Activated naive CD4-positive, alpha-beta T cell treated with anti-CD3 and anti-CD28 coated beads for 36 hours (primary cell): ENCODE measurements at places on chromosomes 16 and 17.

- no peak for DNase-seq
Measured at GRCh38 chr17:70172449-70172848, 3.1 kb downstream of the KCNJ2 start.

- peak; percentile 68 for DNase-seq
Measured at GRCh38 chr17:29124135-29124924, 55.9 kb downstream of the MYO18A start.

- no peak for DNase-seq
Measured at GRCh38 chr16:81237942-81238295, 570 bp upstream of the BCO1 start.

- peak; percentile 79 for DNase-seq
Measured at GRCh38 chr17:40547079-40547784, 18.0 kb downstream of the CCR7 start.

- no peak for DNase-seq
Measured at GRCh38 chr17:17121162-17121561, 78.9 kb downstream of the MPRIP start.

GRCh38 chr16:10252155-10252554 lies 69.9 kb upstream of the GRIN2A start:
- no peak for DNase-seq

DNA sequence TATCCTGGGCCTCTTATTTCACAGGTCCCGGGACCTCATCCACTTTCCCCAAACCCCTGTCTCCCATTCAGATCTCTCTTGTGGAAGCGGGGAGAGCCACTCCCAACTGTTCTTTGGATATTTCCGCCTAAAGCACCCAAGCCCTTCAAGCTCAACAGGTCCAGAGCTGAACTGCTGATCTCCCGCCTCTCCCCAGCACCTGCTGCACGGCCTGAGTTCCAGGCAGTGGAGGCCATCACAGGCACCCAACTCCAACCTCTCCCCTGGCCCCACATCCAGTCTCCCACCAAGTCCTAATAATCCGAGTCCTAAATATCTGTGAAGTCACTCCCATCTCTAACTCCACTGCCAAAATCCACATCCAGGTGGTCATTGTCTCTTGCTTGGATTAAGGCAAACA lies 6.5 kb downstream of the ITGA2B start:
- no peak for DNase-seq

DNA sequence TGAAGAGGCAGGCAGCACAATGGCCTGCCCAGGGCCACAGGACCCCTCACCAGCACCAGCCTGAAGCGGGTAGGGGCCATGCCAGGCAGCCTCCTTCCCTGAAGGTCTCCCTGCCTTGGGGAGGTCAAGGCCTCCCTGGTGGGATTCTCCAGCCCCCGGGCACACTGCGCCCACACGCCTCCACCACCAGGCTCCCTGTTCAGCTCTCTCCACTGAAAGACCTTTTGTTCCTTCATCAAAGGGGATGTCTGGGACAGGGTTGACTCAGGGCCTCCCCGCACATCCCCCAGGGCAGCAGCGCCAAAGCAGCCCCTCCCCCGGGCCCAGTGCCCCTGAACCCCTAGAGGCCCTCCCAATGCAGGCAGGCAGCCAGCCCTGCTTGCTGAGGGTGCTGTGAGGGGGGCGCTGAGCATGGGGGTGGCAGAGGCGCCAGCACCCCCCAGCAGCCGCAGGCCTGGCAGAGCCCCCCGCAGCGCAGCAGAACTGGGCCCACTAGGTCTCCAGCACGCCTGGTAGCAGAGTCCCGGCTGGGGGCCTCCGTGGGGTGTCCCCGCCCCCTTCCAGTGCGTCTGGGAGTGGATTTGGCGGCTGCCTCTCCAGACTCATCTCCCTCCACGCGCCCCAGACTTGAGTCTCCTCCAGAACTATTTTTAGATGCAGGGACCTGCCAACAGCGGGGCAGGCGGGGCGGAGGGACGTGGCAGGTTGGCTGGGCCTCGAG lies 13.1 kb downstream of the BCAR1 start:
- no peak for DNase-seq

- DNase-seq, result no peak
Measured at GRCh38 chr16:65543781-65544740, 422.2 kb upstream of the CDH11 start.

- no peak for DNase-seq
Measured at GRCh38 chr17:64750891-64751677, 89.0 kb upstream of the SMURF2 start.

DNA sequence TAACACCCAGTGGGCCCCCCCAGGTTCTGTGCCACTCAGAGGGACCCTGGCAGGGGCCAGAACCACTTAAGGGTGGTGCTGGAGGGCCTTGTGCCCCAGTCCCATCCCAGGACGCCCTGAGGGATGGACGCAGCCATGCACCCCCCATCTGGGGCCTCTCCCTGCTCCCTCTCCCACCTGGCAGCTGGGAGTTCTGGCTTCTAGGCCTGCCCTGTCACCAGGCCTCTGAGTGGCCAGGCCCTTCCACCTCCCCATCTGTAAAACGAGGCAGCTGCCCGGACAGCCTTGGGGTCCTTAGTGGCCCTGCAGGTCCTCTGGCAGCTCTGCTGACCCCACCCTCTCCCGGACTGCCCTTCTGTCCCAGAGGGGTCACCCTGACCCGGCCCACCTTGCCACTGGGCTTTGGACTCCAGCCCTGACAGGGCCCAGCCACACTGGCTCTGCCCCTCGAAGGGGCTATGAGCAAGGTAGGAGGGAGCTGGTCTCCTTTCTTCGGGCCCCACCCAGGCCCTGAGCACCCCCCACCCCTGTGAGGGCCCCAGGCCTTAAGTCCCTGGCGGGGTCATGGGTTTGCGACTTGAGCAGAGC lies 12.3 kb downstream of the PAM16 start:
- DNase-seq, result no peak

DNA sequence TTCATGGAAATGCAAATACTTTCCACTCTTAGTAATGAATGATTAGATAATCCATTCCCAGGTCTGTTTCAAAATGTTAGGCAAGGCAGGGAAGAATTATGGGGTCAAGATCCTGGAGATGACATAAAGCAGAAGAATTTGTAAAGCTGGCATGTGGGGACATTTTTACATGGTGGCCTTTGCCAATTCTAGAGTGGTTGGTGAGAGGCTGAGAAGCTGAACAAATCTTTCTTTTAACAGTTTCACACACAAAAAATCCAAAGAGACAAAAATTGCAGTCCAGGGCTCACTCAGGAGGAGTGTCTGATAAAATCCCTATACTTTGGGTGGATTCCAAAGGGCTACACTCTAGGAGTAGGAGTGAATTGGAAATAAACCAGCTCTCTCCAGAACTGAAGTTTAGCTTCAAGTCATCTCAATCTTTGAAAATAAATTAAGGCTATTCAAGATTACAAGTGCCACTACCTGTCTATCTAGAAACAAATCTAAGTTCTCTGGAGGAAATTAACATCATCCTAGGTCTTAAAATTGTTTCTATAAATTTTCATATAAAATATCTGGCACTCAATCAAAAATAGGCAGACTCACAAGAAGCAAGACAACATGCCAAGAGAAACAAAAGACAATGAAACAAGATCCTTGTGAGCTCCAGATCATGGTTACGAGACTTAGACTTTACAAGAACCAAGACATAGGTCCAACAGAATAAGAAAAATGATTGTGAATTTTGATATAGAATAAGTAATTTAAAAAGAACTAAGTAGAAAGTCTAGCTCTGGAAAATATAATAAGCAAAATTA lies 113.0 kb upstream of the AXIN2 start:
- no peak for DNase-seq

- no peak for DNase-seq
Measured at GRCh38 chr16:51244887-51245657, 94.0 kb upstream of the SALL1 start.

DNA sequence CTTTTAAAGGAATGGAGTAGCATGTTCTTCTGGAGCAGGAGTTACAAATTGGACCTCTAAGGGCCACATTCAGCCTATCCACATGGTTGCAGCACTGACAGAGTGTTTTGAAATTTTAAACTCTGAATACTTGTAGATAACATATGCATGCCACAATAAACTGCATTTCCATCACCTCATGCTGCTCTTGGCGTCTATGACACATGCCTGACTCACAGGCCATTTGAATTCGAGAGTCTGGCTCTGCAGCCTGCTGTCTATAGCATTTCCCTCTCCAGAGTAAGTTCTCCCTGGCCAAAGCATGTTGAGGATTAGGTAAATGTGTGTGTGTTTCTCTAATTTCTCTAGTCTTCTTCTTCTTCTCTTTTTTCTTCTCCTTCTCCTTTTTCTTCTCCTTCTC lies 28.7 kb upstream of the MYOCD start:
- no peak for DNase-seq

- DNase-seq, result no peak
Measured at GRCh38 chr16:69093974-69094373, 11.5 kb upstream of the HAS3 start.

- DNase-seq, result peak; percentile 21
Measured at GRCh38 chr17:15886804-15887203, 58.1 kb upstream of the ADORA2B start.

- DNase-seq, result no peak
Measured at GRCh38 chr17:33152783-33153182, 140.3 kb downstream of the ASIC2 start.

GRCh38 chr17:64994781-64995538 lies 61.6 kb downstream of the GNA13 start:
- DNase-seq, result no peak

DNA sequence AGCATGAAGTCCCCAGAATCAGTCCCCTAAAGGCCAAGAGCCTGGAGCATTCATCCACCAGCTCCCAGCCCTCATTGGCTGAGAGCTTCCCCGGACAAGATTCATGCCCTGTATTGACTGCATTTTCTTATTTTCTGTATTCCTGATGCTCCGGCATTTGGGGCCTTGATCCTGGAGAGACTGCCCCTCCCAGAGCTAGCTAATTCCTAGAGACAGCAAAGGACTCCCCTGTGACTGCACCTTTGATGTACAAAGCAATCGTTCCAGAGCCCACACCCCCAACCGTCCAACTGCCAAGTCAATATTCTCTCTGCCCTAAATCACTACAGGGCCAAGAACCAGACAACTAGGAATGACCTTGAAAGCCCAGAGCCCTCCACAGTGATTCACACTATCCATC lies 93.4 kb upstream of the CDH5 start:
- DNase-seq, result no peak

DNA sequence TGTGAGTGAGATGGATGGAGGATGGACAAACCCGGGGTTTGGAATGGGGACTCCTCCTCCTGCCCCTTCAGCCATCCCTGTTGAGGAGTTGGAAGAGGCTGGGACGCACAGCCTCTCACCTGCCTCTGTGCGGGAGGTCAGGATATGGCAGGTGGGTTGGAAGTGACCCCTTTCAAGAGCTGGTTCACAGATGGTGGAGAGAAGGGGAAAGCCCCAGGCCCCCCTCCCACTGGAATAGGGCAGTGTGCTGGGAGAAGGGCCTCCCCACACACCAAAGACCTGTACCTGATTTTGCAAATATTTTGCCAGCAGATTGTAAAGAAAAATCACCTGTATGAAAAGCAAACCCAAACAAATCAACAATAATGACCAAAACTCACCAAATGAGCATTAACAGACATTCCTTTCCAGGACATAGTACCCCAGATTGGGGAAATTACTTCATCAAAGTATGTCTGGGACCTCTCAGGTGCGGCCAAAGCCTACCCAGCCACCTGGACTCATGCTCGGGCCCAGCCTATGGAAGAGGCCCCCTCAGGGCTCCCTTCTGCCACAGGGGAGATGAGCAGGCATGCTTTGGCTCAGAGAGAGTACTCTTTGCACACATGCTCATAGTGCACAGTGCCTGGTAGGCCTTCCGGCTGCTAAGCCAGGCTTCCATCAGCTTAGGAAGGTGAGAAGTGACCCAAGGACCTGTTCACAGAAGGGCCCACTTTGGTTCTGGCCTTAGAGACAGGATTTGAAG lies 7.8 kb downstream of the SLC47A2 start:
- no peak for DNase-seq

DNA sequence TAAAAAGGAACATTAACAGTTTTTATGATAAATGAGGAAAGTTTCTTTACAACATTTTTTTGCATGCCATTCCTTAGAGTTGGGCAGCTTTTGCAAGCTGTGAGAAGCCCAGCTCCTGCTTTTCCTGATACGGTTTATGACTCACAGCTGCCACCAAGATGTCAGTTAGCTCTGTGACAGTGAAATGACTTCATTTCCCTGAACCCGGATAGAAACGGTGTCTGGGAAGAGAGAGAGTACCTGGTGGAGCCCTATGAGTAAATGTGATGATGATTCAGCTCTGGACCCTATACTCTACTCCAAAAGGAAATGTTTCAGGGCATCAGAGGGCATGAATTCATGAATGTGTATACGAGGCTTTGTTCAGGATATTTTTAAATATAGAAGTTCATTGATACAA lies 366.3 kb upstream of the HSBP1 start:
- DNase-seq, result no peak

GRCh38 chr16:30782486-30783279 lies 4.3 kb downstream of the ZNF629 start:
- no peak for DNase-seq

DNA sequence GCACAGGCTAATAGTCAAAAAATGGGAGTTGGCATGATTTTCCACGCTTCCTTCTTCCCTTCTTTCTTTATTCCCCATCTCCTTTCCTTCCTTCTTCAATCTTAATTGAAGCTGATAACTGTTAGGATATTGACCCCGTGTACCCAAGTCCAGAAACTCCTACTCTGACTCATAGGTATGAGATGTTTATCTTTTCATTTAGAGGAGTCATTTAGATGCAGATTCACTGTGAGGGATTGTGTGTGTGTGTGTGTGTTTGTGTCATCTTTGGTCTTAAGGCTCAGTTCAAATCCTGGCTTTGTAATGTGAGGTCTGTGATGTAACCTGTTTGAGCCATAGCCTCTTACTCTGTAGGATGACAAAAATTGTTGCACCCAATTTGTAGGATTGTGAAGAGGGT lies 332.0 kb upstream of the MAF start:
- DNase-seq, result no peak

- DNase-seq, result peak; percentile 18
Measured at GRCh38 chr17:43418441-43419374, 19.9 kb downstream of the ARL4D start.

DNA sequence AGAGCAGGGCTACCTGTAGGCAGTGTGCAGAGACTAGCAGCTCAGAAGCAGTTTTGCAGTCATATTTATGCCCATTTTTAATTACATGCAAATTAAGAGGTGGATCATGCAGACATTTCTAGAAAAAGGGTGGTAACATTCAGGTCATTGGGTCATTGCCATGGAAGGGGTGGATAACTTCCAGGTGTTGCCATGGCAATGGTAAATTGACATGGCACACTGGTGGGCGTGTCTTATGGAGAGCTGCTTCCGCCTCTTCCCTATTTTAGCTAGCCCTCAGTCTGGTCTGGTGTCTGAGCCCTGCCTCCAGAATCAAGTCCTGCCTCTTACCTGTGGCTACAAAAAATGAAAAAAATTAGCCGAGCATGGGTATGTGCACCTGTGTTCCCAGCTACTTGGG lies 2.8 kb upstream of the DNAI2 start:
- no peak for DNase-seq
